SHP77 treated with DMSO at 0.1 percent for 48 hours (cell line): ENCODE measurements at places on chromosomes 12 and 14.

GRCh38 chr12:101430456-101430855 lies 22.9 kb upstream of the ARL1 start:
- DNase-seq, result no peak

- no peak for DNase-seq
Measured at GRCh38 chr12:7433276-7433822, 10.6 kb downstream of the CD163L1 start.

- DNase-seq, result no peak
Measured at GRCh38 chr12:104480826-104481440, 24.2 kb downstream of the CHST11 start.

- no peak for DNase-seq
Measured at GRCh38 chr14:70192915-70193314, 4.2 kb upstream of the SLC8A3 start.

- no peak for DNase-seq
Measured at GRCh38 chr14:23577004-23577681, 1.4 kb downstream of the JPH4 start.

DNA sequence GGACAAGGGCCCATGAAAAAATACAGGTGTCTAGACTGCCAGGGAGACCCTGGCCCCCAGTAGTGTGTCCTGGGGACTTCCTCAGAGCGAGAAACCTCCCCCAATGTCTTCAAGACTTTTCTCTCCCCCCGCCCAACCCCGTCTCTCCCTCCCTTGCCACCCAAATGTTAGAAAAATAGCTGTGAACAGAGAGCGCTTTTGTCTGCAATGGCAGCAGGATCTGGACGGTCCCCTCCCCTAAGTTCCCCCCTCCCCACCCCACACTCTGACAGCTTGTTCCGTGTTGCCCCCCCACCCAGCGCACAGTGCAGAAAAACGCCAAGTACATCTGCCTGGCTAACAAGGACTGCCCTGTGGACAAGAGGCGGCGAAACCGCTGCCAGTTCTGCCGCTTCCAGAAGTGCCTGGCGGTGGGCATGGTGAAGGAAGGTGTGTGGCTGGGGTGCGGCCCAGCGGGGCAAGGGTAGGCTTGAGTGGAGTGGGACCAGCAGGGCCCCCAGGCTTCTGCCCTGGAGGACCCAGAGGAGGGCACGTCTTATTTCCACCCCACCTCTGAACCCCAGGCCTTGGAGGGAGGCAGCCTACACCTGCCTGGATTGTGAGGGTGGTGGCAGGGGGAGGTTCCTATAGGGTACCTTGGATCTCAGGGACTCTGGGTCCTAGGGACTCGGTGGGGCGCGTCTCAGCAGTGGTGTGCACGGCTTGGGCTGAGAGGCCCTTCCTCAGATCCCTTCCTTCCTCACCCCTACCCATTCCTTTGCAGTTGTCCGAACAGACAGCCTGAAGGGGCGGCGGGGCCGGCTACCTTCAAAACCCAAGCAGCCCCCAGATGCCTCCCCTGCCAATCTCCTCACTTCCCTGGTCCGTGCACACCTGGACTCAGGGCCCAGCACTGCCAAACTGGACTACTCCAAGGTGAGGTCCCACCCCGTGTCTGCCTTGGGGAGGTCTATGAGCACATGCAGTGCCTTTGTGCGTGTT lies 4.8 kb downstream of the NR4A1 start:
- no peak for DNase-seq

DNA sequence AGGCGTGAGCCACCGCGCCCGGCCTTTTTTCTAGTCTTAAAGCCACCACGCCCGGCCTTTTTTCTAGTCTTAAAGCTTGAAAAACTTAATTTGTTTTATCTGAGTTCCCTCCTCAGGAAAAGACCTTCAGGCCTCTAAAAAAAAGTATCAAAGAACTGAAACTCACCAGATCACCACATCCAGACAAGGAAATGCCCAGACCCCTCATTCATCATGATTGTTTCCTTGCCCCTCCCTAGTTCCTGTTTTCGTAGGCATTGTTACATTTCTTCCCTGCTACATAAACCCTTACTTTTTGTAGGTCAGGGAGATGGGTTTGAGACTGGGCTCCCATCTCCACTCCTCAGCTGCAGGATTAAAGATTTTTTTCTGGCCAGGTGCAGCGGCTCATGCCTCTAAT lies 21.1 kb upstream of the VWF start:
- DNase-seq, result no peak

- DNase-seq, result no peak
Measured at GRCh38 chr12:68367116-68367515, 35.0 kb upstream of the MDM1 start.
